ENCODE measurements at places on chromosomes 16 and 17.

DNA sequence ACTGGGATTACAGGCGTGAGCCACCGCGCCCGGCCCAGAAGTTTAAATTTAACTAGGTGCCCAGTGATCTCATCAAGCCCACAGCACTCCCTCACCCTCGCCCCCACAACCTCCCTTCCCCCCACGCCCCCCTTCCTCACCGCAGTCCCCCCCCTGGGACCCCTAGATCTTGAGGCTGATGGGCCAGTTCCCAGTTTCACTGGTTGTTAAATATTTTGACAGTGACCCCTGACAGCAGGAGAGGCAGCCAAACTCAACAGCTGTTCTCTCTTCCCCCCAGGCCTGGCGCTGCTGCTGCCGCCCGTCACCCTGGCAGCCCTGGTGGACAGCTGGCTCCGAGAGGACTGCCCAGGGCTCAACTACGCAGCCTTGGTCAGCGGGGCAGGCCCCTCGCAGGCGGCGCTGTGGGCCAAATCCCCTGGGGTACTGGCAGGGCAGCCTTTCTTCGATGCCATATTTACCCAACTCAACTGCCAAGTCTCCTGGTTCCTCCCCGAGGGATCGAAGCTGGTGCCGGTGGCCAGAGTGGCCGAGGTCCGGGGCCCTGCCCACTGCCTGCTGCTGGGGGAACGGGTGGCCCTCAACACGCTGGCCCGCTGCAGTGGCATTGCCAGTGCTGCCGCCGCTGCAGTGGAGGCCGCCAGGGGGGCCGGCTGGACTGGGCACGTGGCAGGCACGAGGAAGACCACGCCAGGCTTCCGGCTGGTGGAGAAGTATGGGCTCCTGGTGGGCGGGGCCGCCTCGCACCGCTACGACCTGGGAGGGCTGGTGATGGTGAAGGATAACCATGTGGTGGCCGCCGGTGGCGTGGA is 15.6 kb downstream of the QPRT start:
- peak; percentile 53 for DNase-seq

DNA sequence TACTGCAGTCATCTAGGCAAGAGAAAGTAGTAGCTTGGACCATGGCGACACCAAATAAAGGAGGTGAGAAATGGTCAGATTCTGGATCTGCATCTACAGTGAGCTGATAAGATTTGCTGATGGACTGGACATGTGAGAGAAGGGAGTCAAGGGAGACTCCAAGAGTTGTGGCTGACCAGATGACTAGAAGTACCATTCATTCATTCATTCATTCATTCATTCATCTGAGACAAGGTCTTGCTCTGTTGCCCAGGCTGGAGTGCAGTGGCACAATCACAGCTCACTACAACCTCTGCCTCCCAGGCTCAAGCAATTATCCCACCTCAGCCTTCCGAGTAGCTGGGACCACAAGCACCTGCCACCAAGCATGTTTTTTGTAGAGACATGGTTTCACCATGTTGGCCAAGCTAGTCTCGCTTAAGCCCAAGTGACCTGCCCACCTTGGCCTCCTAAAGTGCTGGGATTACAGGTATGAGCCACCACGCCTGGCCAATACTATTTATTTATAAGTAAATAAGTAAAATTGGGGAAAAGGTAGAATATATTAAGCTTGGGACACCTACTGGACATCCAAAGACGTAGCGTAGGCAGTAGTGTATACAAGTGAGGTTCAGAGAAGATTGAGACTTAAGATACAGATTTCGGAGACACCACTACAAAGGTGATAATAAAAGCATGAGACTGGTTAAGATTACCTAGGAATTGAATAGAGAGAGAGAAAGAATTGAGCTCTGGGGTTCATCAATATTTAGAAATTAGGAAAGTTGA is 15.7 kb upstream of the RNF43 start:
- DNase-seq: no peak

DNA sequence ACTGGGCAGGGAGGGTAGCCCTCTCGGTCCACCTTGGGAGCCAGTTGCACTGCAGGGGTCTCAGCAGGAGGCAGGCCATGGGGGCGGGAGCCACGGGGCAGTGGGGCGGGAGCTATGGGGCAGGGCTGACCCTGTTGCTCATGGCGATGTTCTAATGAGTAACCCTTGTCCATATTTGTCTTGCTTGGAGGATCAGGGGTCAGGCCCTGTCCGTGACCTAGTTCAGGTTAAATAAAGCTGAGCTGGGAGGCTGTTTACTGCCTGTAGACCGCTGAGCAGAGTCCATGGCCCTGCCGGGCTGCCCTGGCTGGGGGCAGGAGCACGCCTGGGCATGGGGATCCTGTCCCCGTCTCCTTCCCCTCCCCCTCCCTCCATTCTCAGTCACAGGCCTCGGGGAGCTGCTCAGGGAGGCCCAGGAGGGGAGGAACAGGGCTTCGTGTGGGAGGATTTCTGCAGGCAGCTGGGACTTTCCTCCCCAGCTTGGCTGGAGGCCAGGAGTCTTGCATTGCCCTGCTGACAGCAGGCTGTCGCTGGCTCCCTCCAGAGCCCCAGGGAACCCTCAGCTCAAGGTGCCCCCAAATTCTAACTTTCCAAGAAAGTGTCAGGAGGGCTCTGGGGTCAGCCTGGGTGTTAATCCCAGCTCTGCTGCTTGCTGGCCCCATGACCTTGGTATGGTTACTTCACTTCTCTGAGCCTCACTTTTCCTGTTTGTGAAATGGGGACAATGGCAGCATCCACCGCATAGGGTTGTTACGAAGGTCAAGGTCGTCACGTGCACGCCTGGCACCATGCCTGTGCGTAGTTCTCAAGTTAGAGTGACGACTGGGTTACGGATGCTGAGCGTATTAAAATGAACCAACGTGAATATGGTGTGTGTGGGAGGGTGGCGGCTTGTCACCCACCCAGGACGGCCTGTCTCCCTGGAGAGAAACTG is 6.1 kb upstream of the SERPINF2 start:
- DNase-seq: no peak

GRCh38 chr17:79654350-79654959 is 43.6 kb upstream of the RBFOX3 start:
- DNase-seq: no peak

GRCh38 chr16:27268376-27269299 is at the start of gene NSMCE1:
Gene NSMCE1, minus strand, starts transcription at chr16:27268772. Its CDS starts 11,202 bp downstream, at chr16:27257570.
- peak; percentile 93 for DNase-seq

GRCh38 chr17:9271989-9272388 is 250.7 kb downstream of the NTN1 start:
- DNase-seq: no peak

GRCh38 chr17:79970576-79971068 is 65.0 kb downstream of the TBC1D16 start:
- no peak for DNase-seq

Data from right lung (tissue), 10 donors.